ENCODE measurements at places on chromosomes 7 and 10.

DNA sequence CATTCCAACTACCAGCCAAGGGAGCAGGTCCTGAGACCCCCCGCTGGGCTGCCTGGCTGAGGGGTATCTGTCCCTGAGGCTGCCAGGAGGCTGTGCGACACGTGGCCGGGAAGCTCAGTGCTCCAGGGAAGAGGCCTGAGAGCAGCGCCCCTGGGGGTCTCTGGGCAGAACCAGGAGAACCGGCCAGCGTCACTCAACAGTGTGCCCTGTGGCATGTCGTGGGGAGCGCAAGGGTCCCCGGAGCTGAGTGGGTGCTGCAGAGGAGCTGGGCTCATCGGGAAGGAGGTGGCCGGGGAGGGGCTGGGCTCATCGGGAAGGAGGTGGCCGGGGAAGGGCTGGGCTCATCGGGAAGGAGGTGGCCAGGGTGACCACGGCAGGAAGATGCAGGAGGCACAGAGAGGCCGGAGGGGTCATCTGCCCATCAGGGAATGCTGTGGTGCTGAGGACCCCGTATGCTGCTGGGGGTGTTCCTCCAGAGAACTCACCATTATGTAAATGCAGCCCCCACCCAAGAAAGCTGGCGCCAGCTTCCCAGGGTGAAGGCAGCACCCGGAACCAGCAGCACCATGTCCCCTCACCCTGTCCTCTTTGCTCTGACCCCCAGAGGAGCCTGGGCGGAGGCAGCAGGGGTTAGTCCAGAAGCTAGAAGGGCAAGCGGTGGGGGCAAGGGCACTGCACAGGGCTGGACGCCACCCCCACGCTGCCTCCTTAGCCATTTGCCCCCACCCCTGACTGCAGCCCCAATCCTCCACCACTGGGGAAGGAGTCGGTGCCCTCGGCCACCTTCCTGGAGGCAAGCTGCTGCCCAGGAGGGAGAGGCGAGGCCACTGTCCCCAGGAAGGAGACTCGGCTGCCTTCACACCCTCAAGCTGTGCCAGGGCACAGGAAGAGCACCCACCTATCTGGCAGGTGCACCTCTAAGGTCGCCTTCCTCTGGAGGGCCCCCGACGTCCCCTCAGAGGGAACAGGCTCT lies 33.3 kb downstream of the CALML3 start:
- DNase-seq: no peak

- no peak for DNase-seq
Measured at GRCh38 chr10:79048639-79049550, 19.9 kb upstream of the ZMIZ1 start.

GRCh38 chr10:118692872-118693271 lies 61.9 kb downstream of the CACUL1 start:
- DNase-seq: no peak

DNA sequence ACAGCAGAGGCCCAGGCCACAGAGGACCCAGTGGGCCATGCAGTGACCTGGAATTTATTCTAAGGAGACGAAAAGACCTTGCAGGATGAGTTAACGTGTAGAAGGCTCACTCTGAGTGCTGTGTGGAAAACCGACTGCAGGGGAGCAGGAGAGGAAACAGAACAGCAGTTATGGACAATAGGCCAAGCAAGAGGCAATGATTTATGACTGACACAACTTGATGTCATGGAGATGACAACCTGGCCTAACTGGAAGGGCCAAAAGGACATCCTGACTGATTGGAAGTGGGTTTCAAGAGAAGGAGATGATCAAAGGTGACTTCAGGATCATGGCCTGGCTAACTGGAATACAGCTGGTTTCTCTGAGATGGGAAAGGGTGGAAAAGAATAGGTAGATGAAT lies 70.2 kb upstream of the RAPGEF5 start:
- DNase-seq: no peak

DNA sequence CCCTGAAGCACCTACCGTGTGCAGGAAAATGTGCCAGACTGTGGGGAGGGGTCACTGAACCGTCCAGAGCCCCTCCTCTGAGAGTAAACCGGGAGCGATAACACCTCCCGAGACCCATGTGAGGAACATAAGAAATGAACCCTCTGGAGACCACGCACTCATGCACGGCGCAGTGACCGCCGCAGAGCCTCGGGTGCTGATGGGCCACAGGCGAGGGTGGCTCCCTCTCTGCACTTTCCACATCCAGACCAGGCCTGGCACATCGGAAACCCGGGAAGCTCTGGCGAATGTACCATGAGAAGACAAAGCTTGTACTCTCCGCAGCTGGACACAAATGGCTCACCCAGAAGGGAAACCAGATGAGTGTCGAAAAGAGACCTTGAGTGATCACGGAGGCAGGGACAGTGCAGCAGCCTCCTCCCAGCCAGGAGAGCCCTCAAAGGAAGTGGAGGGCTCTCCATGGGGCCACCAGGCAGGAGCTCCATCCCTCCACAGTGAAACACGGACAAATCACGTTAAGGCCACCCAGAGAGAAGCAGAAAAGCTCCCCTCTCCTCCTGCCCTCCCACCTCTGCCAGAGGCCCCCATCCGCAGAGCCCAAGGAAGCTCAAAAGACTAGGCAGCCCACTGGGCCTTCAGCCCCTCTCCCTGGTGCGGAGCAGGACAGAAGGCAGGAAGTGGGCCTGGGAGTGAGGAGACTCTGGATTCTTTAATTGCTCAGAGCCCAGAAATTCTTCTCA lies 178.1 kb upstream of the PPP2R2D start:
- no peak for DNase-seq

GRCh38 chr7:146956853-146957252 lies 840.3 kb downstream of the CNTNAP2 start:
- no peak for DNase-seq

DNA sequence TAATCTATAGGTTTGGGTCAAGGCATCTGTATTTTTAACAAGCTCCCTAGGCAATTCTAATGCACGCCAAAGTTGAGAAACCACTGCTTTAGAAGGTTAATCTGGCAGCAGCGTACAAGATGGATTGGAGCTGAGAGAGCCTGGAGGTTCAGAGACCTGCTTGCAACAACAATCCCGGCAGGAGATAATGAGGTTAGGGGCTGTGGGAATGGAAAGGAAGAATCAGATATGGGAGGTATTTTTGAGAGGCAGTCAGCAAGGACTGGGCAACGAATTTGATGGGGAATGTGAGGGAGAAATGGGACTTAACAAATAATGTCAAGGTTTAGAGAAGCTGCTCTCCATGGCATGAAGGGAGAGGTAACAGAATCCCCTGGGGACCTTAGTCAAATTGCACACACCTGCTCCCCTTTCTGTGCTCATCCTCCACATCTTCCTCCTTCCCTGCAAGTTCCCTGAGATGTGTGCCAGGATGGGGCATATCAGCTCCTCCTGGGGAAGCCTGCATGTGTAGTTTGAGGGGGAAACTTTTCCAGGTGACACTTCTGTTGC lies 731.0 kb upstream of the GALNT17 start:
- no peak for DNase-seq

GRCh38 chr7:15648461-15648961 lies 38.0 kb downstream of the MEOX2 start:
- no peak for DNase-seq

- no peak for DNase-seq
Measured at GRCh38 chr10:103775776-103776175, 79.6 kb downstream of the SH3PXD2A start.

DNA sequence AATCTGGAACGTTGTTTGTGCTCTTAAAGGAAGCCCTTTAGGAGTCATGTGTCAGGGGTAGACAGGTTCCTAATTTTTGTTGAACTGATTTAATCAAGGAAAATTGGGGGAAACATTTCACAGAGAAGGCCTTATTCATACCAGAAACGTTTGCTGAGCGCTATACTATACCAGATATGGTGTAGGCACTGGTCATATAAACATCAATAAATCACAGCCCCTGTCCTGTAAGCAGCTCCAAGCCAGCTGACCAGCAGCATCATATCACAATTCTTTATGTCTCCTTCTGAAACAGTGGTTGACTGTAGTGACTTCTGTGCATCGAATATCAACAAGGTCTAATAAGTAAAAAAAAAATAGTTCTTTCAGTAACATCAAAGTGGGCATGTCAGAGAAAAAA lies 1.1 kb downstream of the TMEM178B start:
- no peak for DNase-seq

DNA sequence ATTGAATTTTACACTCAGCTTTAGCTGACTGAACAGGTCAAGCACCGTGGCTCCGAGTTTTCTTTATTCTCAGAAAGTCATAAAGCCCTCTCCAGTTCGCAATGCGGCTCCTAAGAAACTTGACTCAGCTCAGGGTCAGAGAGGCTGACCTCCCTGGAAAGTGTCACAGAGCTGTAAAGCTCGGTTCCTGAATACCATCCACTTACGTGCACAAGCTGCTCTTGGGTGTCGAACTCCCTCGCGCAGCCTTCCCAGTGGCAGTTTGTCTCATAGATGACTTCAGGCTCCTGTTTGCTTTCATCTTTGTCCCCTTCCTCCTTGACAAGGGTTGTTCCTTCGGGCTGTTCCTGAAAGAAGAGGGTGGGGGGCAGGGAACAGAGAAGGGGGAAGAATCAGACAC lies 213.7 kb downstream of the GLI3 start:
- DNase-seq: no peak

- no peak for DNase-seq
Measured at GRCh38 chr7:70484255-70484654, 647.7 kb upstream of the GALNT17 start.

DNA sequence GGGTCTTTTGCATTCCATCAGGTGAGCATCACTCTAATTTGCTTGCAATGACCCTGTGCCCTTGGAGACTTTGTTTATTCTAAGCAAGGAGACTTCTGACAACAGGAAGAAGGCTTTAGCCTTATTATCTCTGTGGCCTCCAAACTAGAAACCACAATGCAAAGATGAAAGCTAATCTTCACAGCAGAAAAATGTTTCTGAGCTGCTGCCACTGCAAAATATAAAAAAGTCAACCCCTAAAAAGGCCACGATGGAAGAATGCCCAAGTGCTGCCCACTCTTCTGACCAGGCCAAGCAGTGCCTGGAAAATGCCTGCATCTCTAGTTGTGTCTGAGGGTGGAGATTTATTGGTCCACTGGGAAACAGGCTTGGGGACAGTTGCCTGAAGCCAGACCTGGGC lies 299.9 kb downstream of the C7orf25 start:
- DNase-seq: no peak

DNA sequence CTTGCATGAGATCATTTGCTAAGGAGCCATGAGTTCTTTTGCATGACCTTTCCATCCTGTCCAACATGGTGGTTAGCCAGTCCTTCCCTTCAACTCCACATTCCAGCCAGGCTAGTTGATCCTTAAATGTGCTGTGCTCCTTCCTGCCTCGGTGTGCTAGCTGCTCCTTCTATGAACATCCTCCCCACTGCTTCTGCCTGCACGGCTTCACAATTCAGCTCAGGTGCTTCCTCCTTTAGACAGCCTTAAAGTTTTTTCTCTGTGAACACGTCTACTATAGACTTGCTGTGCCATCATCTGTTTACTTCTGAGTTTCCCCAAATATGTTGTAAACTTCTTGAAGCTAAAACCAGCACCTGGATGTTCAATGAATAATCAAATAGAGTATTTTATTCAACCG lies 95.5 kb downstream of the OTUD1 start:
- no peak for DNase-seq

DNA sequence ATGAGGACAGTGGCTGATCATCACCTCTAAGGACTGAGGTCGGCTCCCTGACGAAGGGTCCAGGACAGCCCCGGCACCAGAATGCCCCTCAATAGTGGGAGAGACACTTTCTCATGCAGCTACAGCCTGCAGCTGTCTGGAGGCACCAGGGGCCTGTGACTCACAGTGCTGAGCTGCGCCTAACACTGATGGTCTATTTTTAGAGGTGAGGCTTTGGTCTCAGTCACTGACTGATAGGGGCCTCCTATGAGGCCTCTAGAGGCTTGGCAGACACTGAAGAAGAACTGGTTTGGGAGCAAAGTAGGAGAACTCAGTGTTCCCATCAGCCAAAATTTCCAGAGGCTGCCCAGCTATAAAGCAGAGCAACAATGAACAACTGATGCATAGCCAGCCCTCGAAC lies 130.1 kb downstream of the COBL start:
- no peak for DNase-seq

DNA sequence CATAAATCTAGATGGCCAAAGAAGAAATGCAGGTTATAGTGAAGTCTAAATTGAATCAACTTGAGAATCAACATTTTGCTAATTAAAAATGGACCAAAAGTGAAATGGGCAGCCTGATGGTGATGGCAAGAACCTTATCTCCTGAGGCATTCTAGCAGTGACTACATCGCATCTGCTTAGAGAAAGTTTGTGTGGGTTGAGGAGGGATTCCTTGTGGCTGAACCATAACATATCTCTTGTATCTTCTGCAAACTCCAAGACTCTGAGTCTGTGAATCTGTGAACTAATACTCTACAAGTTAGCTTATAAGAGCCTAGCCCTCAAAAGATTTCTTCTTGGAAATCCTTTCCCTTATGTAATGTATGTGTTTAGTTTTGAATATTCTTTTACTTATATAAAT lies 85.6 kb downstream of the PRKG1 start:
- no peak for DNase-seq

DNA sequence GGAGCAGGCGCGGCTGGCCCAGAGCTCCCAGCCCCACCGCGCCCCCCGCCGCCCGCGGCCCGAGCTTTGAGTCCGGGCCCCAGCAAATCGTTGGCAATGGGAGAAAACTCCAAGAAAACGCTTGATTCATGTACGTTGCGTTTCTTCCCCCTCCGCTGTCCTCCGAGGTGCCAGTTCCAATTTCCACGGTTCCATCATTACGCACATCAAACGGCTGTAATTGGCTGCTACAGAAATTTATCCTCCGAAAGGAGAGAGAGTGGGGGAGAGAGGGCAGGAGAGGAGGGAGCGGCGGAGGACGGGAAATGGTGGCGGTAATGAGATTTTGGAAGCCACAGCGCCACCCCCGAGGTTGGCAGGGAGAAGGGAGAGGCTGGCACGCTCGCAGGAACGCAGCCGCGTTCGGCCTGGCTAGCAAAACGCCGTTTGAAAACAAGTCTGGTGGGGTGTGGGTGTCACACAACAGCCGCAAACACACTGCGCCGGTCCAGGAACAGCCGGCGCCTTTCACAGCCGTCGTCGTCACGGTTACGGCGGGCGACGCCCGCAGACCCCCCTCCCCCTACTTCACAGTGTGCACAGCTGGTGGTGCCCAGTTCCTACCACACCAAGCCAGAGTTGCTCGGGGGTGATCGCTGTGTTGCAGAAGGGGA lies 57.5 kb downstream of the UNCX start:
- no peak for DNase-seq

DNA sequence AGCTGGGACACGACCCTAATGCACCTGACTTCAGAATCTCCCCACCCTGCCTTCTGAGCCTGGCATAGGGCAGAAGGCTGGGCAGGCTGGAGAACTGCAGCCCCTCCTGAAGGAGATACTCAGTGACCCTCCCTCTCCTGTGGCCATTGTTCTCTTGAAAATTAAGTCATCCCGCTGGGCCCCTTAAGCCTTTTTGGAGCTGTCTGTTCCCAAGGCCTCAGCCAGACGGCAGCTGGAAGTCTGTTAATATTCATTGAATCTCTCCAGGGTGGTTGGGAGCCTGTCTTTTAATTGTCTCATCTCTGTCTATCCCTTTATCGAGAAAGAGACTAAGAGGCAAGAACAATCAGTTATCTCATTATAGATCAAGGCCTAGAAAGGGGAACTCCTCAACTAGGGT lies 118.1 kb upstream of the PCBD1 start:
- DNase-seq: no peak
